ENCODE measurements at places on chromosomes 6 and 20.

DNA sequence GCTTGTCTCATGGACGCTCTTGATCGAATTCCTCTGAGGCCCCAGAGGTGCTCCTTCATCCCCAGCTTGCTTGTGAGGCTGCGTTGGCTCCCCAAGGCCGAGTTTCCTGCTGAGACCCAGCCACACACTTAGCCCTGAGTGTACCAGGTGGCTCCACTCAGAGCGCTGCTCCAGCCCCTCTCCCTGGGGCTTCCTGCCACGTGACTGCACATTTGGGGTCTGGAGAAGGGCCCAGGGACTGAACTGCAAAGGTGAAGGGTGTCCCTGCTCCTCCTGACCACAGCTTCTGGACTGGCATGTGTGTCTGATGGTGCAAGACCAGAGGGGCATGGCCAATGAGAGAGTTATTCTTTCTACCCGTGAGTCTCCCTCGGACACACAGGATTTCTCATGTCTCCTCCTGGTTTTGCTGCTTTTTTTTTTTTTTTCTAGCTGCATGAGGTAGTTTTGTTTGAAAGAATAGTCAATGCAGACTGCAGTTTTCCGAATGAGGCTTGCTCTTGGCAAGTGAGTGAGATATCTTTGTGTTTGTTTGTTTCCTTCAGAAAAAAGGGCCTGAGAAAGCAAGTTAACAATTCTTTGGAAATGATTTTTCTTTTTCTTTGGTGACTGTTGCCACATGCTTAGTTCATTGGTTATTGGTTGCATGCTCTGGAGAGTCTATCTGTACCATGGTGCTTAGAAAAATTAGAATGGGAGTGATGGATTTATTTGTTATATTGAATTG lies 3.1 kb upstream of the ZNF831 start:
- no peak overlapping the region for H3K4me3 ChIP-seq
- peaks cover 14% of the 10 kb centered on the region for H3K4me1 ChIP-seq
- peak; percentile 72 for DNase-seq
- H3K36me3 ChIP-seq, result no peaks in the 10 kb centered on the region
- H3K27me3 ChIP-seq, result no peaks in the 10 kb centered on the region

GRCh38 chr6:20746024-20746423 lies 211.8 kb downstream of the CDKAL1 start:
- H3K4me3 ChIP-seq, result no peak overlapping the region
- no peak for DNase-seq
- no peak overlapping the region for H3K27ac ChIP-seq
- no peaks in the 10 kb centered on the region for H3K4me1 ChIP-seq
- H3K27me3 ChIP-seq, result no peaks in the 10 kb centered on the region

- no peaks in the 10 kb centered on the region for H3K36me3 ChIP-seq
- H3K27me3 ChIP-seq, result no peaks in the 10 kb centered on the region
- H3K4me1 ChIP-seq, result no peaks in the 10 kb centered on the region
- no peak overlapping the region for H3K27ac ChIP-seq
- DNase-seq, result no peak
Measured at GRCh38 chr6:135195041-135195440, 13.9 kb downstream of the MYB start.

DNA sequence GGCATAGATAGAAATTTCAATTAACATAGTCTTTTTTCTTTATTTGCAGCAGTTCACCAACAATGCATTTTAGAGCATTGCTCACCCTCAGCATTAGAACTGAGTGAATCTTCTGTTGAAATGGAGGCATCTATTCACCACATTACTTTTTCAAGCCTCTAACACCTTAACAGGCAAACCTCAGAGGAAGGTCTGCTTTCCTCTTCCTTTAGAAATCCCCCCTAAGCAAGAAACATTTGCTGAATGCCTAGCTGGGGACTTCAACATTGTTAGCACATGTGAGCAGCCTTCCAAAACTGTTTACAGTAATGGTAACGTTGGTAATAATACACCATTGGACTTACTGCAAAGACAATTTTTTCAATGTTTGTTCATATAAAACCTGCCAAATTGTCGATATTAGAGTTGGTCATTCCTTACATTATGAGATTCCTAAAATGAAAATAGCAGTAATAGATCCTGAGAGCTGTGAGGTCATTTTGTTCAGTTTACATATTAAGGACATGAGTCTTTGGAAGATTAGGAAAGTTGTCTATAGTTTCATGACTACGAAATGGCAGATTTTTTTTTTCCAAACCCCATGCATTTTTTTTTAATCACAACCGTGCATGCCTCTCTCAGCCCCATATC lies 20.6 kb upstream of the AKIRIN2 start:
- peak overlapping the region; percentile 66 for H3K27ac ChIP-seq
- no peaks in the 10 kb centered on the region for H3K27me3 ChIP-seq
- H3K4me1 ChIP-seq, result peaks cover 9% of the 10 kb centered on the region
- no peak for DNase-seq
- no peak overlapping the region for H3K4me3 ChIP-seq

GRCh38 chr20:51439160-51439689 lies 103.3 kb downstream of the NFATC2 start:
- no peaks in the 10 kb centered on the region for H3K4me1 ChIP-seq
- no peak for DNase-seq
- no peaks in the 10 kb centered on the region for H3K36me3 ChIP-seq
- no peak overlapping the region for H3K27ac ChIP-seq

DNA sequence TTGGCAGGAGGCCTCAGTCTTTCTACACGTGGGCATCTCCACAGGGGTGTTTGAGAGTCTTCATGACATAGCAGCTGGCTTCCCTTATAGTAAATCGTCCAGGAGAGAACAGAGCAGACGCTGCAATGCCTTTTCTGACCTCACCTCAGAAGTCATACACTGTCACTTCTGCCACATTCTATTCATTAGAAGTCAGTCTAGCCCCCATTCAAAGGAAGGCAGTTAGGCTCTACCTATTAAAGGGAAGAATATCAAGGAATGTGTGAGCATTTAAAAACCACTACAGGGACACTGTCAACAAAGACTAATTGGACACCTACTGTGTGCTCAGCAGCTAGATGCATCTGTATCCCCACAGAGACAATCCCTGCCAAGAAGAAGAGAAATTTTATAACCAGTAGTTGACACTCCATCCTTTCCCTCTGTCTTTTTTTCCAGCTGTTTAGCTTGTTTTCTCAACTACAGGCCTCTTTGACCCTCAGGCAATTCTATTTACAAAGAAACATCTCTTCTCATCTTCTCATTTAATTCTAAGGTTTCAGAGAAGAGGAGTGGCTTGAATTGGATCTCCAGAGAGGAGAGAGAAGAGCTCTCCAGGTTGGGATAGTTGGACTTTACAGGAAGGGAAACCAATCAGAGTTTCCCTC lies 18.6 kb downstream of the ARMC12 start:
- no peaks in the 10 kb centered on the region for H3K4me1 ChIP-seq
- no peak for DNase-seq
- H3K36me3 ChIP-seq, result no peaks in the 10 kb centered on the region
- no peak overlapping the region for H3K4me3 ChIP-seq
- H3K27me3 ChIP-seq, result peaks cover 4% of the 10 kb centered on the region

DNA sequence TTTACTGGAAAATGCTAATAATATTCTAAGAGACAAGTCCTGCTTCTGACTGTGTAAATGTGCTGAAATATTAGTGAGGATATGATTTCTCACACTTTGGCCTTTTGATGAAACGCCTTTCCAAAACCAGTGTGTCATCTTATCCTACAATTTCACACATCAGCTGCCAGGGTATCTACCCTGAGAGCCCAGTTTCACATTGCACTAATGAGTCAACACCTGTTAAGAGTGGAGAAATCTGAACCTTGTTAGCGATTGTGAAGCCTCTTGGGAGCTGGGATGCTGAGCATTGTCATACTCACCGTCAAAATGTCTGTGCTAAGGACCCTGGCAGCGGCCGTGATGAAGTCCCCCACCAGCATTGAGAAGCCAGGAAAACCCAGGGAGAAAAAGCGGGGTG lies 166.0 kb downstream of the RALGAPA2 start:
- H3K36me3 ChIP-seq, result peaks cover 7% of the 10 kb centered on the region
- no peak for DNase-seq
- H3K27me3 ChIP-seq, result no peaks in the 10 kb centered on the region

GRCh38 chr6:31629014-31629413 lies 8.5 kb downstream of the PRRC2A start:
- no peaks in the 10 kb centered on the region for H3K4me1 ChIP-seq
- H3K36me3 ChIP-seq, result peaks cover 52% of the 10 kb centered on the region
- no peak overlapping the region for H3K4me3 ChIP-seq
- no peak overlapping the region for H3K27ac ChIP-seq
- DNase-seq, result no peak

DNA sequence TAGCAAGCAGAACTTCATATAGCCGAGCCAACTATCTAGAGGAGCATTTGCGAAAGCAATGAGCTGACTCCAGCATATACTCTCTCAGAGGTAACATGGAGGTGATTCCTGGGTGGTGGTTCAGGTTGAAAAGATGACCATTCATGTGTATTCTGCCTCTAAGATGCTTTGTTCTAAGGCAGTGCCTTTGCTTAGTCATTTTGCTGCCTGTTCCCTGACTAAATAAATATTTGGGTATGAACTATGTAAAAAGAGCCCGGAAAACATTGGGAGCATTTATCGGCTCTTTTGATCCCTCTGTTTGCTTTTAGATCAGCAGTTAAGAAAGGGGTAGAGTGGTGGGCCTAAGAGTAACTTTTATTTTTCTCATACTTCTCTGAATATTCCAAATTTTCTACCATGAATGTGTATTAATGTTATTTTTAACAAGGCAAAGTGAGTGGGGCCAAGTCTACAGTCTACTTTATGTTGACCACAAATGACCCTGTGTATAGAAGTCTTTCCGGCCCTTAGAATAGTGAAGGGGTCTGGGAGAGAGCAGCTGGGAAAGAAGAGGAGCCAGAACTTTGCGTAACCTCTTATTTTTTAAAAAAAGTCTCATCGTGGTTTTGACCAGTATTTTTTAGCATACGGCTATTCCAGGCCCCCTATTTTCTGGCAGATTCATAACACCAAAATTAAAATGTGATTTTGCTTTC lies 206.5 kb upstream of the EYA4 start:
- no peaks in the 10 kb centered on the region for H3K36me3 ChIP-seq
- no peaks in the 10 kb centered on the region for H3K27me3 ChIP-seq
- no peaks in the 10 kb centered on the region for H3K4me1 ChIP-seq

- H3K4me1 ChIP-seq, result peaks cover 12% of the 10 kb centered on the region
- no peak overlapping the region for H3K4me3 ChIP-seq
- H3K27ac ChIP-seq, result no peak overlapping the region
- no peak for DNase-seq
- no peaks in the 10 kb centered on the region for H3K27me3 ChIP-seq
Measured at GRCh38 chr6:168055696-168056489, 23.1 kb downstream of the FRMD1 start.

GRCh38 chr6:136226674-136227377 lies 23.3 kb downstream of the MTFR2 start:
- DNase-seq, result no peak
- H3K4me3 ChIP-seq, result no peak overlapping the region
- no peaks in the 10 kb centered on the region for H3K36me3 ChIP-seq
- no peaks in the 10 kb centered on the region for H3K27me3 ChIP-seq
